ENCODE measurements at places on chromosomes 3 and 15.

- ATAC-seq, result no peak
Observed at GRCh38 chr15:63931556-63931955, 97.8 kb upstream of the HERC1 start.

GRCh38 chr3:110813541-110813940, 258.1 kb upstream of the NECTIN3 start:
- ATAC-seq, result no peak

DNA sequence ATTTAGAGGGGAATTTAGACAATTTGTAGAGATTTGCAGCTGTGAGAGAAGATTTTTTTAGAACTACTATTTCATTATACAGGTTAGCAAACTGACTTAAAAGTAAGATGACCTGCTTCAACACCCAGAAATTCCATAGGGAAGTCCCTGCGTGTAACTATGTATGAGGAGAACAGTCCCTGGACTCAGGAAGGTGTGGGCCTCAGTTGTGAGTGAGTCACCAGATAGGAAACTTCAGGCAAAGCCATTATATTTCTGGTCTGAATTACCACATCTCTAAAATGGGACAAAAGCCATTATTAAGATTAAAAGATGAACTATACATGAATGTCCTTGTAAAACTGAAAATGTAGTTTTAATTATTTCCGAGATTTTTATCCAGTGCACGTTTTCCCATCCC, 488.3 kb upstream of the GOLIM4 start:
- no peak for ATAC-seq

DNA sequence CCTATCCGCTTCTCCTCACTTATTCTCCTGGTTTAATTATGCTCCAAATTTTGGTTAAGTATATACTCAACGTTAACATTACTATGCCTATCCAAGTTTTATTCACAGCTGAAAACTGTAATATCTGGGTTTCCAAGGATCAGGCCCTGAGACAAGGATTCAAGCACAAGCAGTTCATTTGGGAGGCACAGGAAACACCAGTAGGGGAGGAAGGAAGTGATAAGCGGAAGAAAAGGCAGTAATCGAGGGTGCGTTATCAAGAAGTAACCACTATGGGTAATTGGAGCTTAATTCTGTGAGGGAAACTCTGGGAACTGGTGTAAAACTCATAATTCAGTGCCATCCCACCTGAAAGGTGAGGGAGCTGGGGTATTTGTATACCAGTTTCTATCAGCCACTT, 120.3 kb downstream of the KCNAB1 start:
- no peak for ATAC-seq

- no peak for ATAC-seq
Observed at GRCh38 chr3:43132870-43133636, 27.2 kb upstream of the POMGNT2 start.

- ATAC-seq, result no peak
Observed at GRCh38 chr15:83732196-83732595, 78.3 kb downstream of the ADAMTSL3 start.

GRCh38 chr3:136957751-136958288, at the start of gene IL20RB:
Gene IL20RB (plus strand): TSS chr3:136957983. CDS start chr3:136958114, 131 bp downstream.
- ATAC-seq, result no peak

DNA sequence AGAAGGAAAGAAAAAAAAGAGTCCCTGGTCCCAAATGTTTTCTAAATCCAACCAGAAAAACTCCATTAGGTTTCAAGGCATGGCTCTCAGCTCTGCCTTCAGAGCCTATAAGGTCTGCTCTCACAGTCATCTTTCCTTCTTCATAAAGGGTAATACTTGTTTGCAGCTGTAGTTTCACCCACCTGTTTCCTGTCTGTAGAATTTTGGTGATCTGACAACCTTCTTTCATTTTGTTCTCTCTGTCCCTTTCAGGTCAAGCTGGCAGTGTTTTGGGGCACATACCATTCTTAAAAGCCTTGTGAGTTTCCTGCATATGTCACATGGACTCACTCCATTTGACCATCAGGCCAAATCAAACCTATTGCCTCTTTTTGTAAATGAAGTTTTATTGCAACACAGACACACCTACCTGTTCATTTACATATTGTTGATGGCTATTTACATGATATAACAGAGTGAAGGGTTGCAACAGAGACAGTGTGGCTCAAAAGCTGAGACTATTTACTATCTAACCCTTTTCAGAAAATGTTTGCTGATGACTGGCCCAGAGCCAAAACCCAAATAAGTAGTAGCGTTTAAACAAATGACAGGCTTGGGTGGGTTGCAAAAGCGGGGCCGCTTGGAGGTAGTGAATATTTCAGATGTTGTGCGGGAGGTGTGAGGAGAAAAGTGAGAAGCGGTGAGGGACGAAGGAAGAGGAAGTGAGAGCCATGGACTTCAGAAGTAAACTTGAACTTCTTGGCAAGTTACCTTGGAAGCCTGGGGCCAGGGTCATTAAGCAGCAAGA, 292.7 kb upstream of the PROK2 start:
- no peak for ATAC-seq

All from activated T-helper 17 cell treated with anti-CD3 and anti-CD28 coated beads, Interleukin-2, amount 50 U/mL, for 72 hours (primary cell).